ENCODE measurements at places on chromosomes 1 and 21.

DNA sequence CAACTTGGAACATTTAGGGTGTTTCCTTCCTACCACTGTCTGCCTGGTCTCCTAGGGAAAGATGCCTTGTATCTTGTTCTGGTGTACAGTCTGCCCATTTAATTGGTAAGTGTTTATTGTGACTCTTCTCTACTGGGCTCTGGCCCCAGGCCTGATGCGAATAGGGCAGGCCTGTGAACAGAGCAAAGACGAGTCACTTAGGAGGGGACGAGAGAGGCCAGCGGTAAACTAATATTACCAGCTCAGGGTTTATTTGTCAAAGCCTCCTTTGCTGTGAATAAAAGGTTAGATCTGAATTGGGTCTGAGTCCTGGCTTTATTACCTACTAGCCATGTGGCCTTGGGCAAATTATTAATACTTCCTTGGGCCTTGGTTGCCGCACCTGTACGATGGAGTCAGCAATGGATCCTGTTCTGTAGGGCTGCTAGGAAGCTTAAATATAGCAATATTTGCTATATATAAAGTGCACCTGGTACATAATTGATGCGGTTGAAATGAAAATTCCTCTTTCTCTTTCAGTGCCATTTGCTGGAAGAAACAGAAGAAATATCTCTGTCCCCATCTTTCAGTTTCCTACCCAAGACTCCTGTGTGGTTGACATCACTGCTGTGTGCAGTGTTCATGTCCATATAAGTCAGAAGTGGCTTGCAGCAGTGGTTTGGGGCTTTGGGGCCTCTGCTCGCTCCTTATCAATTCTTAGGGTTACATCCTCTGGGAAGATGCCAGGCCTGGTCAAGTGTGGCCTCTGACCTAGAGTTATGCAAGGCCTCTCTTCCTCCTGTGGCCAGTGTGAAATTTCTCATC, 32.4 kb downstream of the MAPKAPK2 start:
- no peak for DNase-seq

DNA sequence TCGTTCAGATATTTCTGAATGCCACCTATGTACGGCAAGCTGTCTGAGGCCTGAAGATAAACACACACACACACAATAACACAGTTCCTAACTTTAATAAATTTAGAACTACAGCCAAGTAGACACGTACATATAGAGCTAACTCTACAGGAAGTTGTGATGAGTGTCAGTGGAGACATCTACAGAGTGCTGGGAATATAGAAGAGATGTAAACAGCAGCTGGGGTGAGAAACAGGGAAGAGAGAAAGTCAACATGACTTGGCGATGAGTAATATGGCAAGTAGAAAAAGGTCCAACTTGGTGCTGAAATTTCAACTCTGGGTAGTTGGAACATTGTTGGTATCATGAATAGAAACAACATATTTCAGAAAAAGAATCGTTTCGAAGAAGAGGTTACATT, 206.5 kb downstream of the ZP4 start:
- no peak for DNase-seq

GRCh38 chr21:32604464-32604863, 7.7 kb downstream of the CFAP298 start:
- peak; percentile 91 for DNase-seq

- peak; percentile 75 for DNase-seq
Measured at GRCh38 chr1:31977385-31978131, 36.1 kb upstream of the KHDRBS1 start.

- DNase-seq: peak; percentile 38
Measured at GRCh38 chr1:89519779-89520358, 4.8 kb upstream of the LRRC8B start.

DNA sequence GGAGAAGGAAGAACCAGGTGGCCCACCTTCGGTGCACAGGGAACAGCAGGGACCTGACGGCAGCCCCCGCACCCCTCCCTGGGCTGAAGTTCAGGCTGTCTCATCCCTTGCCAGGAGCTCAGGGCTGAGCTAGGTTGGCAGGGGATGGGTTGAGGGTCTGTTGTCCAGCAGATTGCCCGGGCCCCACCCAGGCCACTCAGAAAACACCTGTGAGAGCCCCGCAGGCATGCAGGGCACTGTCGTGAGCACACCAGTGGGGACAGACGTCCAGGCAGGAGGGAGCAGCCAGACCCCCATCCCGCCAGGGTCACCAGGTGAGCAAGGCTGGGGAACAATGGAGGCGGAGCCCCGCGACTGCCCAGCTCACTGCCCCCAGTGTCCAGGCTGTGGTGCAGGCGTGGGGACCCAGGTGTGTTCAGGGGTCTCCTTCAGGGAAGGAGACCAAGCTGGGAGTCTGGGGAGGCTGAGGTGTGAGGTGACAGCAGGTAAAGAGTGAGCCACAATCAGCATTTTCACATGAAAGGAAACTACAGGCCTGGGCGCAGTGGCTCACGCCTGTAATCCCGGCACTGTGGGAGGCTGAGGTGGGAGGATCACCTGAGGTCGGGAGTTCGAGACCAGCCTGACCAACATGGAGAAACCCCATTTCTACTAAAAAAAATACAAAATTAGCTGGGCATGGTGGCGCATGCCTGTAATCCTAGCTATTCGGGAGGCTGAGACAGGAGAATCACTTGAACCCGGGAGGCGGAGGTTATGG, 9.4 kb upstream of the SAMD11 start:
- DNase-seq: no peak

GRCh38 chr1:225877580-225877979, 4.6 kb downstream of the TMEM63A start:
- DNase-seq: peak; percentile 49

DNA sequence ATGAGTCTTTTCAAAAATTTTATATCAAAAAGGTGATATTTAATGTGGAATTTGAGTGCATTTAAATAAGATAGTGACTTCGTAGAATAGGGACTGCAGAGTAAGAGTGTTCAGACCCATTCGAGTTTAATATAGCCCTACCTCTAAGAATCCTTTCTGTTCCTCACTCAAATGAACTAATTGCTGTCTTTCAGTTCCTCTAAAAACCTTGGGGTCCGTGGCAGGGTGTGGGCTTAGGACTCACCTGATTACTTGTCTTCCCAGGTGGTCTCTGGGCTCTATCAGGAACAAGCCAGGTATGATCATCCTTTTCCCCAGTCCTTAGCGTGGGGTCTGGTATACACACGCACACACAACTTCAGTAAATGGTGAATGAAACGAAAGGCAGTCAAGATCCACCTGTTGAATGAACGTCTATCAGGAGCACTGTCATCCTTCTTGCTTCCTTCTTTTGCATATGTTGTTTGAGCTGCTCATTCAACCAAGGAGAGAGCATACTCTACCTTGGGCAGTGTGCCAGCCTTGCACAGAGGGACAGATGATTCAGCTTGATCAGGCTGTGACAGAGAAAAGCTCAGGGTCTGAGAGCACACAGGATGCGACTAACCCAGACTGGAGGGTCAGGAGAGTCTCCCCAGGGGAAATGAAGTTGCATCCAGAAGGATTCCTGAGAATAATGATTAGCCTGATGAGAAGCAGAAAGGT, 1.2 kb upstream of the RNF11 start:
- DNase-seq: peak; percentile 97

- DNase-seq: no peak
Measured at GRCh38 chr21:29315131-29315749, 16.5 kb downstream of the BACH1 start.

GRCh38 chr1:193754151-193754550, 567.7 kb upstream of the B3GALT2 start:
- no peak for DNase-seq

GRCh38 chr1:19585507-19585906, 58.6 kb upstream of the NBL1 start:
- DNase-seq: no peak

DNA sequence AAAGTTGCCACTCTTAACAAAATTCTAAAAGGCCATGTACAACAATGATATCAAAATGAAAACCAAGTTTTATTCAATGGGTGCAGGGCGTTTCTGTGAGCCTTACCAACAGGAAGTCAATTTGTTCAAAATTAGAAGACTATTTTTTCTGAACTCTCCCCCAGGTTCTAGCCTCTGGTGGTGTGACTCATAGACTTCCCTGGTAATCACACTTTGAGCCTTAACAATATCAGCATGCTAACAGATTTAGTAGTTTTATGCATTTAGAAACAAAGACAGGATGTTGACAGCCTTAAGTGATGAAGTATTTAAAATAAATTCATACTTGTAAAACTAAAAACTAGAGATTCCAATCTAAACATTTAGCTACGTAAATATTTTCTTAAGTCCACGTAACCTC, 88.4 kb downstream of the LRRC8C start:
- no peak for DNase-seq

DNA sequence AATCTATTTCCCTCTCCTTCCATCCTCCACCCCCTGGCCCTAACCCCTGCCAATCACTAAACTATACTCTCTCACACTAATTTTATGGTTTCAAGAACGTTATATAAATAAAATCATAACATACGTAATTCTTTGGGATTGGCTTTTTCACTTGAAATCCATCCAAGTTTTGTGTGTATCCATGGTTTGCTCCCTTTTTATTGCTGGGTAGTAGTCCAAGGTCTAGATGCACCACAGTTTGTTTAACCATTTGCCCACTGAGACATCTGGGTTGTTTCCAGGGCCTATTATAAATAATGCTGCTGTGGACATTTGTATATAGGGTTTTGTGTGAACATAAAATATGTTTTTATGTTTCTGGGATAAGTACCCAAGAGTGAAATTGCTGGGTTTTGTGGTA, 61.4 kb downstream of the TEX35 start:
- no peak for DNase-seq

GRCh38 chr1:154427173-154428139, 22.3 kb downstream of the IL6R start:
- DNase-seq: no peak
